ENCODE measurements at places on chromosomes 7 and 10.

- no peak for DNase-seq
Observed at GRCh38 chr7:141949451-141949850, 2.7 kb upstream of the CLEC5A start.

DNA sequence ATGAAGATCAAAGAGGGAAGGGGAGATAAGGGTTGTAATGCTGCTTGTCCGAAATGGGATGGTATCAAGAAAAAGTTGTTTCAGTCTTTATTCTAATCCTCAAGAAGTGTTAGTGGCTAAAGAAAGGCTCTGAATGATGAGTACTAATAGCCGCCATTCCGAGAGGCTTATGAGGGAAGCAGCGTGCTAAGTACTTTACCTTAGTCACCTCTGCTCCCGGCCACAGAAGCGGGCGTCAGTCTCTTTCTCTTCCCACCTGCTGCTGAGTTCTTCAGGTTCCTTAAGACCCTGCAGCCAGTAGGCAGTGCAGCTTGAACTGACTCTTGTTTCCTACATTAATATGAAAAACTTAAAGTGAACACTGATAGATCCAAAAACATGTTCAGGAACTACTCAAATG is 73.1 kb downstream of the EEPD1 start:
- DNase-seq: no peak

- no peak for DNase-seq
Observed at GRCh38 chr10:114943000-114943399, 5.0 kb downstream of the TRUB1 start.

GRCh38 chr10:84008878-84009277 is 130.4 kb upstream of the GHITM start:
- DNase-seq: no peak

DNA sequence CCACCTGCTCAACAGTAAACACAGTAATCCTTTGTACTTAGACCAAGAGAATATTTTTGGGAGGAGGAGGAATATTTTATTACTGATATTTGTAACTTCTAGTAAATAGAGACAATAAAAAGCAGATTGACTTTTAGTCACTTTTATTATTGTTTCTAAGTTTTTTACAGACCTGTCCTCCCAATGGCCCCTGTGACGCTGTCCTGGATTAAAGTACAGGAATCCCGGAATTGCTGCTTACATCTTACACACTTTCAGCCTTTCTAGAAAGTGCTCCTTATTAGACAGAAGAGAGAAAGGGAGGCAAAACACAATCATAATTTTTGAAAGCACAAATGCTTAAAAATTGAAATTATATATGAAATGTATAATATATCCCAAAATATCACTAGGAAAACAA is 86.4 kb upstream of the PRKG1 start:
- DNase-seq: no peak

DNA sequence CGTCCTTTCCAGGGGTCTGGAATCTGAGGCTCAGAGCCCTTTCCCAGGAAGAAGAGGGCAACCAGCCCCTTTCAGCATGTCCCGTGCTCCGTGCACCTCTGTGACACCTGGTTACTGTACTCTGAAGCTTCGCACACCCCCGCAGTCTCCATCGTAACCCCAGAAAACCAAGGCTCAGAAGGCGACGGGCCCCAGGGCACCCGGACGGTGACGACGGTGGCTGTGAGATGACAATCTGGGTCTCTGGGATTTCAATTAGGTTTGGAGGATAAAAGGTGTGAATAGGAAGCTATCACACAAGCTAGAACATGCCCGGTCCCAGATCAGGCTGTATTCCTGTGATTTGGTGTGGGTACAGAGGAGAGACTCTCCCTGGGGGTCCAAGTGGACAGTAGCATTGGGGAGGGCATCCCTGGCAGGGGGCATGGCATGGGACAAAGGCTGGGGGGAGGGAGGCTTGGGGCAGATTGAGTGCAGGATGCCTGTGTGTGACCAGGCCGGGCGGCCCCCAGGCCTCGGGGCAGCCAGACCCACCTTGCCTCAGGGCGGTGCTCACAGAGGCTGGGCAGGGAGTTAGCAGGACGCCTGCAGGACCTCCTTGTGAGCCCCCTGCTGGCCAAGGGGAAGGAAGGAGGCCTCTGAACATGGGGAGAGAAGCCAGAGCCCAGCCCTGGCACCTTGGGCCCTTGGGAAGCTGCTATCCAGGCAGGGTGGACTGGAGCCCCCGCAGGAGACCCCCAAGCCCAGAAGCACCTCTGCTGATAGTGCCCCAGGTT is 23.4 kb upstream of the PSMG3 start:
- no peak for DNase-seq

GRCh38 chr7:102119213-102119651 is 167.4 kb upstream of the SH2B2 start:
- no peak for DNase-seq

- DNase-seq: no peak
Observed at GRCh38 chr10:24858288-24859270, 93.8 kb downstream of the PRTFDC1 start.

- no peak for DNase-seq
Observed at GRCh38 chr10:62154231-62154630, 114.4 kb downstream of the RTKN2 start.

- no peak for DNase-seq
Observed at GRCh38 chr10:86111902-86112545, 254.6 kb downstream of the GRID1 start.

GRCh38 chr10:59774451-59774850 is 21.2 kb upstream of the MRLN start:
- no peak for DNase-seq

DNA sequence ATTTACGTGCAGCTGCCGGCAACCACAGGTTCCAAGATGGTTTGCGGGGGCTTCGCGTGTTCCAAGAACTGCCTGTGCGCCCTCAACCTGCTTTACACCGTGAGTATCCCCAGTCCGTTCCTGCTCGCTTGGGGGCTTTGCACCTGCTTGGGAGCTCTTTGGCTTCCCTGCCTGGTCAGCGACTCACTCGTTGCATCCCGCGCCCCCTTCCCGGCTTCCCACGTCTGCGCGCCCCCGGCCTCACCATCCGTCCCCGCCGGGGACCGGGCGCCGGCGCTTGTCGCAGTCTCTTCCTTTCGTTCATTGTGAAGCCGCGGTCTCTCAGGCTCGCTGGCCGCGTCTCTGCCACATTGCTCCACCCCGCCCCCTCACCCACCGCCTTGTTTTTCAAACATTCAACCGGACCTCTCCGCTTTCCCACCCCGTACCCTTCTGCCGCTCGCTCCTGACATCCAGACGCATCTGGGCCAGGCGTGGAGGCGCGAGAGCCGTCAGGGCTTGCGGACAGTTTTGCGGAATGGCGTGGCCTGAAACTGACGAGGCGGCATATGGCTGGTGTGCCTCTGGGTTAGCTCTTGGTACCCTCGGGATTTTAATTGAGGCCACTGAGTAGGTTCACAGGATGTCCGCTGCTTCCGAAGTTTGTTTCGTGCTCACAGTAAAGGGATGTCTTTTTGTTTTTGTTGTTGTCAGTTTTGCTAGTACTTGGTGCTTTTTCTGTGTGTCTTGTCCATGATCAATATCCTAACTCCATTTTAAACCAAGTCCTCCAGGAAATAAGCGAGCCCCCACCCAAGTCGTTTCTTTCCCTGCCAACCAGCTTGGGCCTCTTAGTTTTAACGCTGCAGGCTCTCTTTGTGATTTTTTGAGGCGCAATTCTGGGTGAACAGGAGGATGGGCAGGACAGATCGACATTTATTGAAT is 639 bp downstream of the TSPAN13 start:
- DNase-seq: no peak

GRCh38 chr7:153838591-153838990 is 213.6 kb upstream of the DPP6 start:
- DNase-seq: no peak

GRCh38 chr10:31774299-31774900 is 154.2 kb downstream of the ARHGAP12 start:
- DNase-seq: no peak

DNA sequence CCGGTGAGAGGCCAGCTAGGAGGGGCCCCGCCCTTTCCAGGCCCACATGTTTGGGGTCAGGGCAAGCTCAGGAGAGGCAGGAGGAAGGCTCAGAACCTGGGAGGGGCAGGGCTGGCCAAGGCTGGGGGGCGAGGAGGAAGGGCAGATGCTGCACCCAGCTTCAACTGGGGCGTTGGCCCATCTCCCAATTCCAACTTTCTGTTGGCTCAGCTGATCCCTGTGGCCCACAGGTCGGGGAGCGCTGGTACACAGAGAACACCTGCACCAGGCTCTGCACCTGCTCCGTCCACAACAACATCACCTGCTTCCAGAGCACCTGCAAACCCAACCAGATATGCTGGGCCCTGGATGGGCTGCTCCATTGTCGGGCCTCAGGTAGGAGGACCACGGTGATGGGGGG is 40.1 kb downstream of the ZAN start:
- DNase-seq: no peak

- no peak for DNase-seq
Observed at GRCh38 chr10:58925381-58925780, 251.1 kb upstream of the PHYHIPL start.

Data from activated gamma-delta T cell treated with anti-CD3 and anti-CD28 coated beads, Interleukin-2, amount 50 U/mL, for 16 hours (primary cell).